ENCODE measurements at places on chromosomes 7 and 10. TPM values are rescaled to one million over a fixed set of nuclear protein-coding genes. Genes with fewer than 3 reads are reported as not detected.

- no peak for DNase-seq
- H3K36me3 ChIP-seq, result no peaks in the 10 kb centered on the region
- no peak overlapping the region for H3K27ac ChIP-seq
- peaks cover 16% of the 10 kb centered on the region for H3K4me1 ChIP-seq
Observed at GRCh38 chr7:29265208-29265923, 70.8 kb downstream of the CHN2 start.

- no peaks in the 10 kb centered on the region for H3K4me1 ChIP-seq
- H3K27me3 ChIP-seq, result no peaks in the 10 kb centered on the region
- no peaks in the 10 kb centered on the region for H3K36me3 ChIP-seq
- H3K27ac ChIP-seq, result no peak overlapping the region
- no peak overlapping the region for H3K4me3 ChIP-seq
Observed at GRCh38 chr7:329691-330281, 39.8 kb downstream of the FOXL3 start.

Gene PRR15
- not detected for polyA plus RNA-seq

- H3K27ac ChIP-seq, result no peak overlapping the region
- no peaks in the 10 kb centered on the region for H3K4me1 ChIP-seq
- H3K27me3 ChIP-seq, result no peaks in the 10 kb centered on the region
- H3K36me3 ChIP-seq, result no peaks in the 10 kb centered on the region
- DNase-seq, result no peak
Observed at GRCh38 chr7:85516675-85517074, 329.8 kb upstream of the SEMA3D start.

Gene TAS2R3
- polyA plus RNA-seq, result not detected

- peaks cover 64% of the 10 kb centered on the region for H3K4me1 ChIP-seq
- H3K27me3 ChIP-seq, result no peaks in the 10 kb centered on the region
- no peak for DNase-seq
- H3K27ac ChIP-seq, result no peak overlapping the region
Observed at GRCh38 chr7:150629347-150629746, 2.8 kb downstream of the GIMAP6 start.

- no peak for DNase-seq
- no peaks in the 10 kb centered on the region for H3K4me1 ChIP-seq
- H3K4me3 ChIP-seq, result no peak overlapping the region
- H3K27ac ChIP-seq, result no peak overlapping the region
- H3K36me3 ChIP-seq, result no peaks in the 10 kb centered on the region
Observed at GRCh38 chr7:47878662-47879061, 69.6 kb downstream of the PKD1L1 start.

GRCh38 chr10:97570789-97571471, 1.6 kb upstream of the ANKRD2 start:
- H3K36me3 ChIP-seq, result peaks cover 44% of the 10 kb centered on the region
- H3K4me3 ChIP-seq, result no peak overlapping the region
- no peaks in the 10 kb centered on the region for H3K4me1 ChIP-seq
- no peaks in the 10 kb centered on the region for H3K27me3 ChIP-seq

DNA sequence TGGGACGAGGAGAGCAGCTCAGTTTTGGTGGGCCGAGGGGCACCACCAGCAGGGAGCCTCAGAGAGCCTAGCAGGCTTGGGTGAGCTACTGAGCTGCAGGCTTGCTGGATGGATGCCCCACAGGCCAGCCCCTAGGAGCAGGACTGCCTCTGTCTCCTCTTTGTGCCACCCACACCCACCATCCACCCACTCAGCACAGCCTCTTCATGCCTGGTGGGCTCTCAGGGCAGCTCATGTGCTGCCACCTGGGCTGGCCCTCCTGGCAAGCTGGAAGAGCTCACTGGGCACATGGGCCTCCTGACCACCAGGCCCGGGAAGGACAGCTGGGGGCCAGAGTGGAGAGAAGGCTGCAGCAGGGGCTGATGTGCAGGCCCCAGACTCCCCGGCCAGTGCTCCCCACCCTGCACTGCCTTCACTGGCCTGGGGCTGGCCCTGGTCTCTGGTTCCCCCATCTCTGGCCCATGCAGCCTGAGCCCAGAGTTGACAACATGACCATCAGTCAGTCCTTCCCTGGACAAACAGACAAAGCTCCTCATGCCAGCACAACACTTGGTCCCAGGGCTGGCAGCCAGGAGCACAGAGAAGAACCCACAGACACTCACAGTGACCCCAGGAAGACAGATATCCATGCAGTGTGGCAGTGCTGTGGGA, 8.2 kb downstream of the RASGEF1A start:
- DNase-seq, result no peak
- H3K4me1 ChIP-seq, result peaks cover 10% of the 10 kb centered on the region
- H3K36me3 ChIP-seq, result no peaks in the 10 kb centered on the region
- no peaks in the 10 kb centered on the region for H3K27me3 ChIP-seq
- no peak overlapping the region for H3K4me3 ChIP-seq

Gene VAX1
- not detected for polyA plus RNA-seq

Gene GRM3
- not detected for polyA plus RNA-seq

GRCh38 chr7:18177815-18178660, 150.4 kb upstream of the PRPS1L1 start:
- peaks cover 21% of the 10 kb centered on the region for H3K4me1 ChIP-seq
- peak overlapping the region; percentile 74 for H3K27ac ChIP-seq
- H3K4me3 ChIP-seq, result peak overlapping the region; percentile 51
- DNase-seq, result peak; percentile 77
- H3K36me3 ChIP-seq, result no peaks in the 10 kb centered on the region

DNA sequence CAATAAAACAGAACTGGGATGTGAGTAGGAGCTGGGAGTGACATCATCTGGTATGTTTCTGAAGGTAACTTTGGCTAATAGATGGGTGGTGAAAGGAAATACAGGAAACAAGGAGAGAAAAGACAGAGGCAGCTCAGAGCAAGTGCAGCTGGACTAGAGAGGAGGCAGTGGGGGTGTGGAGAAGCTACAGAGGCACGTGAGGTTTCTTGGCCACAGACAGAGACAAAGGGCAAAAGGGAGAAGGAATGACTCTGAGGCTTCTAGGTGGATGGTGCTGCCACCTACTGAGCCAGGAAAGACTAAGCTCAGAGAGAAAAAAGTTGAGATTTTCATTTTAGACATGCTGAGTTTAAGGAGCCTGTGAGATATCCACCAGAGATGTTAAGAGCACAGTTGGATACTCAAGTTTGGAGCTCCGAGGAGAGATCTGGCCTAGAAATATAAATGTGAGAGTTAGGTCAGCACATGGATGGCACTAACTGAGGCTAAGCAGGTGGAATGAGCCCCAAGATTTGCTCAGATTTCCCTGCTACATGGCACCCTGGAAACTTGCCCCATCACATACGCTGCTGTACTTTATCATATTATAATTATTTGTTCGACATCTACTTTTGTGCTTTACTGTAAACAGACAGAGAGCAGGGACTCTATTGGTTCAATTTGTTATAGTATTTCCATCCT, 293.0 kb upstream of the IMMP2L start:
- H3K36me3 ChIP-seq, result no peaks in the 10 kb centered on the region
- DNase-seq, result no peak
- no peak overlapping the region for H3K4me3 ChIP-seq
- H3K27ac ChIP-seq, result no peak overlapping the region
- H3K27me3 ChIP-seq, result no peaks in the 10 kb centered on the region

DNA sequence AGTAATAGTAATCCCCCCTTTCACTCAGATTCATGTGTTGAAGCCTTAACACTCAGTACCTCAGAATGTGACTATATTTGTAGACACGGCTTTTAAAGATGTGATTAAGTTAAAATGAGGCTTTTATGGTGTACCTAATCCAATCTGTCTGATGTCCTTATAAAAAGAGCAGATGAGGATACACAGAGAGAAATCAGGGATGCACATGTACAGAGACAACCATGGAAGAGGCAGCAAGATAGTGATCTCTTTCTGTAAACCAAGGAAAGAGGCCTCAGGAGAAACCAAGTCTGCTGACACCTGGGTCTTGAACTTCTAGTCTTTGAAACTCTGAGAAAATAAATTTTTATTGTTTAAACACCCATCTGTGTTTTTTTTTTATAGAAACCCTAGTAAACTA, 44.0 kb upstream of the ZNF365 start:
- no peak overlapping the region for H3K4me3 ChIP-seq
- H3K27me3 ChIP-seq, result no peaks in the 10 kb centered on the region
- H3K4me1 ChIP-seq, result no peaks in the 10 kb centered on the region
- no peak overlapping the region for H3K27ac ChIP-seq

DNA sequence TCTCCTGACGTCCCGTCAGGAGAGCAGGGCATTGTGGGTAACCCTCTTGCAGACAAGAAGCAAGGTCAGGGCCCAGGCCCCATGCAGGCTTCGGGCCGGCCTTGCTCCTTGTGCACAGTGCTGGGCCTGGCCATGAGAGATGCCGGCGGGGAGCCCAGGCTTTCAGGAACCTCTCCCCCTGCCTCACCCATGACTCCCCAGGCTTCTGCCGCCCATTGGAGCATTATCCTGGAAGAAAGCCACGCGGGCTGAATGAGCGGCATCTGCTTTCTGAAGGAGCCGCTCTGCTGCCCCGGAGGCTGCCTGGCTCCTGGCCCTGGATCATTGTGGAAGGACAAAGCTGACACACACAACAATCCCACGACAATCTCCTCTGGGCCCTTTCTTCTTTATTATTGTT, 233.5 kb downstream of the TCF7L2 start:
- no peaks in the 10 kb centered on the region for H3K36me3 ChIP-seq
- H3K27me3 ChIP-seq, result no peaks in the 10 kb centered on the region
- H3K27ac ChIP-seq, result no peak overlapping the region
- peaks cover 30% of the 10 kb centered on the region for H3K4me1 ChIP-seq

DNA sequence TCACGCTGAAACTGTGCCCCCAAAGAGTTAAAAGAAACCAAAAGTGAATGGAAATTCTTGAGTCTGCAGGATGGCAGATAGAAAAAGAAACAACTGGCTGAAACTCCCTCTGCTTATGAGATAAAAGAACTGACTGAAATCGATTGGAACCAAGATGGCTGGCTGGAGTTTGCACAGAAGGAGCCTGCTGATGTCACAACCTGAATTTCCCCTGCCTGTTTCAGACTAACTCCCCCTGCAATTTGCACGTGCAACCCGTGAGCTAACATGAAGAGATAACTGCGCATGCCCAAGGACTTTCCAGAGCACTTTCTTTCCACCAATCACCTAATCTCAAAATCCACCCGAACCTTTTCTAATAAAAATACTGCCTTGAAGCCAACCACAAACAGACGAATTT, 435.5 kb downstream of the CALN1 start:
- no peaks in the 10 kb centered on the region for H3K27me3 ChIP-seq
- H3K36me3 ChIP-seq, result no peaks in the 10 kb centered on the region
- H3K4me3 ChIP-seq, result no peak overlapping the region
- no peaks in the 10 kb centered on the region for H3K4me1 ChIP-seq
- no peak for DNase-seq

GRCh38 chr7:128954830-128955802, 17.4 kb downstream of the IRF5 start:
- H3K27ac ChIP-seq, result no peak overlapping the region
- no peak overlapping the region for H3K4me3 ChIP-seq
- no peaks in the 10 kb centered on the region for H3K27me3 ChIP-seq
- H3K36me3 ChIP-seq, result peaks cover 64% of the 10 kb centered on the region
- no peaks in the 10 kb centered on the region for H3K4me1 ChIP-seq

- peaks cover 36% of the 10 kb centered on the region for H3K4me1 ChIP-seq
- peaks cover 4% of the 10 kb centered on the region for H3K36me3 ChIP-seq
- H3K27me3 ChIP-seq, result no peaks in the 10 kb centered on the region
- peak overlapping the region; percentile 94 for H3K27ac ChIP-seq
- DNase-seq, result peak; percentile 31
- peak overlapping the region; percentile 95 for H3K4me3 ChIP-seq
Observed at GRCh38 chr7:114922652-114923402, 933 bp downstream of the MDFIC start.

DNA sequence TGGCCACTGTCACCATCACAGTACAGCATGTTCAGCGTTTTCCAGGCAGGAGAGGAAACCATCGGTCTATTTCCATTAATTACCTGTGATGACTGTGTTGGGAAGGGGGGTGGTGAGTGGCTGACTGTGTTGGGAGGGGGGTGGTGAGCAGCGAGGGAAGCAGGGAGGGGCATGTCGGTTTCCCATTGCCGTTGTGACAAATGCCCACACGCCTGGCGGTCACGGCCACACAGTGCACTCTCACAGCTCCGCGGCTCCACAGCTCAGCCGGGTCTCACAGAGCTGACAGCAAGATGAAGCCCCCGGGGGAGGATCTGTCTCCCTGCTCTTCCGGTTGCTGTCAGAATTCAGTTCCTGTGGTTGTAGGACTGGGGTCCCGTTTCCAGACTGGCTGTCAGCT, 39.0 kb downstream of the AP5Z1 start:
- peaks cover 2% of the 10 kb centered on the region for H3K27me3 ChIP-seq
- DNase-seq, result no peak
- H3K4me1 ChIP-seq, result no peaks in the 10 kb centered on the region
- H3K4me3 ChIP-seq, result no peak overlapping the region

- no peaks in the 10 kb centered on the region for H3K36me3 ChIP-seq
- peak; percentile 51 for DNase-seq
- H3K4me1 ChIP-seq, result peaks cover 63% of the 10 kb centered on the region
- H3K4me3 ChIP-seq, result peak within 1 kb of the TSS; percentile 81
- H3K27me3 ChIP-seq, result peaks cover 15% of the 10 kb centered on the region
- peak within 1 kb of the TSS; percentile 79 for H3K27ac ChIP-seq
Observed at GRCh38 chr10:45373576-45374349, at the start of gene ALOX5. TSS of gene ALOX5 (plus strand) at chr10:45374216. CDS start at chr10:45374280, 64 bp downstream.

DNA sequence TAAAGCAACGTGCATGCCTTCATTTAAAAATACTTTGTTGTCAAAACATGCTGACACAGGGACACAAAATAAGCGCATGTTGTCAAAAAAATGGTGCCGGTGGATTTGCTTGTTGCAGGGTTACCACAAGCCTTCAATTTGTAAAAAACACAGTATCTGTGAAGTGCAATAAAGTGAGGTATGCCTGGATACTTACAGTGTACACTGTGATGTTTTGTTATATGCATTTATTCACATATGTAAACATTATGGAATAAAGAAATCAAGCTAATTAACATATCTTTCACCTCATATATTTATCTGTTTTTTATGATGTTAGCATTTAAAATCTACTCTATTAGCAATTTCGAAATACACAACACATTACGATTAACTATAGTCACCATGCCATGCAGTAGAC, 202.6 kb upstream of the FZD8 start:
- DNase-seq, result no peak
- H3K36me3 ChIP-seq, result no peaks in the 10 kb centered on the region
- no peak overlapping the region for H3K27ac ChIP-seq
- no peak overlapping the region for H3K4me3 ChIP-seq

GRCh38 chr7:150756858-150757257, 19.6 kb downstream of the GIMAP5 start:
- no peak overlapping the region for H3K4me3 ChIP-seq
- no peaks in the 10 kb centered on the region for H3K36me3 ChIP-seq
- no peaks in the 10 kb centered on the region for H3K27me3 ChIP-seq

Gene GNGT1
- polyA plus RNA-seq, result not detected

Gene GRID1
- polyA plus RNA-seq, result not detected

DNA sequence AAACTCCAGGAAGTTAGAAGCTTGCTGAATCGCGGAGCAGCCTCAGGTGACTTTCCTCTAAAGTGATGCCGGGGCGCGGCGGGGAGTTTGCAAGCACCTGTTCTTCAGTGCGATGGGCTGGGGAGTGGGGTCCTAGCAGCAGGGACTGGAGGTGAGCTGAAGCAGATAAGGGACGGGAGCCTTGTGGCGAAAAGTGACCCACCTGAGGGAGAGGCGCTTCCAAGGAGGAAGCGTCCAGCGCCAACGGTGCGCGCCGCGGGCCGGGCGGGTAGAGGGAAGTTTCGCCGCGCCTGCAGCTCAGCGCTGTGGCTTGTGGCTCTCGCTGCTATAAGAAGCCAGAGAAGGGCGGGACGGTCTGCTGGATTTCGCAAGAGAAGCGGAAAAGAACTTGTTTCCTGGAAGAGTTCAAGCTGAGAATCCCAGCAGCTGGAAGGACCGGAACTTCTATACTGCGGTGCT, at the start of gene STEAP4:
Gene STEAP4, minus strand, starts transcription at position 305 of the 459 bp plus-strand sequence. CDS start 22,625 bp downstream, outside the sequence.
- H3K27ac ChIP-seq, result peak within 1 kb of the TSS; percentile 49
- no peaks in the 10 kb centered on the region for H3K36me3 ChIP-seq
- H3K4me3 ChIP-seq, result peak within 1 kb of the TSS; percentile 71
- DNase-seq, result peak; percentile 91
- H3K4me1 ChIP-seq, result peaks cover 48% of the 10 kb centered on the region

GRCh38 chr7:93249491-93250148, 17.5 kb downstream of the VPS50 start:
- H3K36me3 ChIP-seq, result peaks cover 6% of the 10 kb centered on the region
- no peak overlapping the region for H3K27ac ChIP-seq

Gene GSDME
- polyA plus RNA-seq, result 1.3 TPM

Measured in CD14-positive monocyte (primary cell).